ENCODE measurements at places on chromosomes 4 and X.
A peak's percentile ranks its signal among the peaks of the same experiment; 100 is the strongest.

- H3K27ac ChIP-seq: no peak overlapping the region
- no peaks in the 10 kb centered on the region for H3K36me3 ChIP-seq
- peak; percentile 87 for DNase-seq
- H3K4me3 ChIP-seq: no peak overlapping the region
These were observed 139.9 kb upstream of the USP9X start for GRCh38 chrX:40945361-40945713.

DNA sequence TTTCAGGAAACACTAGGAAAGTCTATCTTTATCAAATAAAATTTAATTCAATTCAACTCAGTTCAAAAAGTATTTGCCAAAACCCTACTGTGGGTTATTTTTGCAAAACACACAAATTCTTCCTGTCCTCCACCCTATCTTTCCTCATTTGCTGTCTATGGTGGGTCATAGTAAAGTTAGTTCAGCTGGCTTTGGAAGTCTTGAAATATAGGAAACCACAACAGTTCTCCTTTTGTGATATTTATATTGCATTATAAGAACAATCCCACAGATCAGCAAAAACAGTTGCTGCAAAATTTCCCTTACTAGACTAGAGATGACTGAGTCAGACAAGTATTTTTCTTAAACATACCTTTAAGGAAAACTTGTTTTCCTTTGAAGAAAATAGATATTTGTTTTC, 22.2 kb downstream of the CYBB start:
- no peak overlapping the region for H3K4me3 ChIP-seq
- H3K4me1 ChIP-seq: no peaks in the 10 kb centered on the region
- DNase-seq: no peak
- H3K27ac ChIP-seq: no peak overlapping the region
- H3K27me3 ChIP-seq: no peaks in the 10 kb centered on the region

- DNase-seq: no peak
- no peak overlapping the region for H3K4me3 ChIP-seq
- no peaks in the 10 kb centered on the region for H3K27me3 ChIP-seq
- H3K27ac ChIP-seq: no peak overlapping the region
- no peaks in the 10 kb centered on the region for H3K4me1 ChIP-seq
- no peaks in the 10 kb centered on the region for H3K36me3 ChIP-seq
These were observed 81.9 kb upstream of the HUWE1 start for GRCh38 chrX:53768451-53768850.

- no peaks in the 10 kb centered on the region for H3K36me3 ChIP-seq
- DNase-seq: peak; percentile 66
- no peaks in the 10 kb centered on the region for H3K4me1 ChIP-seq
- H3K27ac ChIP-seq: no peak overlapping the region
These were observed 82.4 kb downstream of the MTNR1A start for GRCh38 chr4:186472948-186473347.

DNA sequence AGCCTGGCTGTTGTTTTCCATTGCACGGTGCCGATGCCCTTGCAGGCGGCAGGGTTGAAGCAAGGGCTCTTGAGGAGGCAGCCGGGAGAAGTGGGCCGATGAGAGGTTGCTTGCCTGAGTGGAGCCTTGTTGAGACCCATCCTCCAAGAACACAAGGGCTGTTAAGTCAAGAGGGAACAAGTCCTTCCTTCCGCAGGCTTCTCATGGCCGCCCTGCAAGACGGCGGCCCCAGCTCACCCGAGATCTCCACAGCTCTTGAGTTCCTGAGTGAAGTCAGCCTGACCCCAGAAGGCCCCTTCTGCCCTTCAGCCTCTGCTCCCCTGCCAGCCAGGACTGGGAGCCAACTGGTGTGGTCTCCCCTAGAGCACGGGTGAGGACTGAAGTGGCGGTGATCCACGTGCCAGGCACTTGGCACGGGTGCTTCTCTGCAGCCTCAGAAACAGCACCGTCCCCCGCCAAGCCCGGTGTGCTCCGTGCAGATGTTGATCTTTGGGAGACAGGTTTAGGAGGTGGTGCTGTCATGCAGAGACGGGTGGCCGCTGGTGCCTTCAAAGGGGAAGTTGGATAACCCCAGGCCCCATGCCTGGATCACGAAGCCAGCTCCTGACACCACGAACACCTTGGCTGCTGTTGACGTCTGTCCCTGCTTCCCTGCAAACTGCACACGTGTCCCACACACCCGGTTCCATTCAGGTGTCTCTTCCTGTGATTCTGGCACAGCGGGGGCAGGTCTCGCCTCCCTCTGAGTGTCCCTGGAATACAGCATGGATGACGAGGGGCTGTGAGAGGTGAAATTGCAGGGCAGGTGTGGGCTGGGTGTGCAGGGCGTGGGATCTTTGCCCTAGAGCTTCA, 164.4 kb upstream of the PSAPL1 start:
- no peak overlapping the region for H3K27ac ChIP-seq
- no peaks in the 10 kb centered on the region for H3K27me3 ChIP-seq
- no peak overlapping the region for H3K4me3 ChIP-seq

DNA sequence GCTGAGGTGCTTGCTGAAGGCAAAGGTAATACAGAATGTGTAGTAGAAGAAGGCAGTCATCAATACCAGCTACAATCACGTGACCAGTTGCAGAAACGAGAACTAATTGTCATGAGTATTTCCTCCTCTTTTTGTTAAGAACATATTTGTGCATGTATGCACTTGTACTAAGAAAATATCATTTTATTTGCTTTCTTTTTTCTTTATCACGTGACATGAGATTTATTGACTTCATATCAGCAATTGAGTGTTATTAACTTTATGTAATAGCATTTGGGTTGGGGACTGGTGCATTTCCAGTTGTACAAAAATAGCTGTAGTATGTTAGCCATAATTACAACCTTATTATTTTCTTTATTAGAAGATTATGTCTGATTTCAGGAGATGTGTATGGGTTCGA, 90.0 kb downstream of the MAGEE1 start:
- no peaks in the 10 kb centered on the region for H3K4me1 ChIP-seq
- no peak overlapping the region for H3K27ac ChIP-seq
- no peaks in the 10 kb centered on the region for H3K36me3 ChIP-seq
- DNase-seq: no peak
- H3K27me3 ChIP-seq: no peaks in the 10 kb centered on the region
- no peak overlapping the region for H3K4me3 ChIP-seq

DNA sequence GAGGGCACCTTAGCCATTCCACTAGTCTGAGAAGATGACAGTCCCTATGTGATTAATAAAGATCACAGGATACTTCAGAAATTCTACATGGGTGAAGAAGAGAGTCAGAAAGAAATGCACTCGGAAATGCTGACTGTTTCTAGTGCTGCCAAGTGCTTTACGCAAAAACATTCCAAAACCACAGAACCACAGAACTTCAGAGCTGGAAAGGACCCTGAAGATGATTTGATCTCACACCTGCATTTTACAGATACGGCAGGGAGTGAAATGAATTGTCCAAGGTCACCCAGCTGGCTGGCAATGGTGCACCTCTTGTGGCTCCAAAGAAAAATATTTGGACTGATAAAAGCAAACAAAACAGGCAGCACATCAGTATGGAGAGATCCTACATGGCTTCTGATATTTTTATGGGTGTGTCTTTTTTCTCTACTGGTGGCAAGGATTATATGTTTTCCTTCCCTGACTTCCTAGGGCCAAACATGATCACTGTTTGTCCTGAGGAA, 115.9 kb downstream of the MAML3 start:
- no peaks in the 10 kb centered on the region for H3K27me3 ChIP-seq
- peak; percentile 90 for DNase-seq
- H3K4me3 ChIP-seq: no peak overlapping the region
- no peaks in the 10 kb centered on the region for H3K36me3 ChIP-seq
- H3K4me1 ChIP-seq: peaks cover 6% of the 10 kb centered on the region

DNA sequence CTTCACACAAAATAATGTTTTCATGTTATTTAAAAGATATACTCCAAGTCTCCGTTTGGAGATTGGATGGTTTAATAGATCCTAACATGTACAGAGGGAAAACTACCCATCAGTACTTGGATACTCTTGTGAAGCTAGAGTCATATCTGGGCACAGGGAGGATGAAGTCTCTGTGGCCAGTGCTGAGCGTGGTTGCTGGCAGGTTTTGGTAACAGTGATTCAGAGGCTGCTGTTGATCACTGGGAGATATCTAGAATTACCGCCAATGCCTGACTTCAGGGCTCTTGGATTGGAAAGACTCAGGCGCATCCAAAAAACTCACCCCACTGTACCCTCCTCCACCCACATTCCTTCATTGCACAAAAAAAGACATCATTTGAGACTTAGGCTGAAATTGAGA, 107.2 kb upstream of the PGRMC2 start:
- H3K27ac ChIP-seq: no peak overlapping the region
- H3K27me3 ChIP-seq: no peaks in the 10 kb centered on the region
- peaks cover 3% of the 10 kb centered on the region for H3K4me1 ChIP-seq
- peak; percentile 80 for DNase-seq
- no peaks in the 10 kb centered on the region for H3K36me3 ChIP-seq

DNA sequence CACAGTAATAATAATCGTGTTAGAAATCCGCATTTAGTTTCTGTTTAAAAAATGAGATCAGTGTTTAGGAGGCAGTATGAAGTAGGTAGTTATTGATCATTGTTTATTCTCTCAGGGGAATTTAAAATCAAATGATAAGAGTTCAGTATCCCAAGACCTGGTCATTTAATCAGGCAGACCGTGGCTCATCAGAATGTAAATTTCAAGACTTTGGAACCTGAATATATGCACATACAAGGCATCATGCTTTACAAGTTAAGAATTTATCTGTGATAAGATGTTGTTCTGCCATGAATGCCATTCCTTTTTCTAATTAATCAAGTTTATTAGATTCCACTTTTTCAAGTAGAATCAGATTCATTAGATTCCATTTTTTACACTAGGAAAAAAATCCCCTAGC, 133.5 kb upstream of the MAOA start:
- no peak for DNase-seq
- H3K36me3 ChIP-seq: no peaks in the 10 kb centered on the region
- no peaks in the 10 kb centered on the region for H3K27me3 ChIP-seq
- no peaks in the 10 kb centered on the region for H3K4me1 ChIP-seq
- H3K4me3 ChIP-seq: no peak overlapping the region
- H3K27ac ChIP-seq: no peak overlapping the region

DNA sequence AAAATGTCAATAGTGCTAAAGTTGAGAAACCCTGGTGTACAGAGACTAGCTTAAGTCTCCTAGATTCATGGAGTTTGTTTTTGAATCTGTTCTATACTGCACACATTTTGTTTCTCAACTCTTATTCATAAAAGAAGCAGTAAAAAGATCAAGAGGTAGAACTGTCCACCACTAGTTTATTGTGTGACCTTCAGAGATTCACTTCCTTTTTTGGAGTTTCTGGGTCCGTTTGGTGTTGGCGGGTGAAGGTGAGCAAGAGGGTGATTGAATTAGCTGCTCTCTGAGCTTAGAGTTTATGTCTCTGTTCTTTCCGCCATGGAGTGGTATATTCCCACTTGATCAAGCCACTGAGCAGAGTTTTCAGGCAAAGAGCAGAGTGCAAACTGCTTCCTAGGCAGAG, 21.4 kb upstream of the PLAC1 start:
- no peaks in the 10 kb centered on the region for H3K27me3 ChIP-seq
- DNase-seq: no peak
- H3K36me3 ChIP-seq: no peaks in the 10 kb centered on the region
- H3K4me1 ChIP-seq: peaks cover 4% of the 10 kb centered on the region
- no peak overlapping the region for H3K27ac ChIP-seq

- no peak overlapping the region for H3K27ac ChIP-seq
- no peaks in the 10 kb centered on the region for H3K27me3 ChIP-seq
- H3K36me3 ChIP-seq: no peaks in the 10 kb centered on the region
These were observed 47.2 kb downstream of the GYG2 start for GRCh38 chrX:2875798-2876399.

- H3K27ac ChIP-seq: no peak overlapping the region
- H3K4me1 ChIP-seq: no peaks in the 10 kb centered on the region
- H3K27me3 ChIP-seq: no peaks in the 10 kb centered on the region
- DNase-seq: peak; percentile 13
These were observed 46.4 kb downstream of the PTPN13 start for GRCh38 chr4:86640469-86640868.

DNA sequence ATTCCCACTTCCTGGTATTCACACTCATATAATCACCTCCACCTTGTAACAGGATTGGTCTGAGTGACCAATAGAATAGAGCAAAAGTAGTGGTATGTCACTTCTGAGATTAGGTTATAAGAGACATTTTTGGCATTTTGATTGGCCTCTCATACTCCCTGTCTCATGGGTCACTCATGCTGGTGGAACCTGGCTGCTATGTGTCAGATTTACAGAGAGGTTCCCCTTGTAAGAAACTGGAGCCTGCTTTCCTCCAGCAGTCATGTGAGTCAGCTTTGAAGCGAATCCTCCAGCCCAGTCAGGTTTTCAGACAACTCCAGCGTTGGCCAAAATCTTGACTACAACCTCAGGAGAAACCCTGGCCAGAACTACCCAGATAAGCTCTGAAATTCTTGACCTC, 2.6 kb upstream of the OTUD4 start:
- H3K36me3 ChIP-seq: no peaks in the 10 kb centered on the region
- DNase-seq: no peak
- H3K4me1 ChIP-seq: no peaks in the 10 kb centered on the region
- no peak overlapping the region for H3K4me3 ChIP-seq

DNA sequence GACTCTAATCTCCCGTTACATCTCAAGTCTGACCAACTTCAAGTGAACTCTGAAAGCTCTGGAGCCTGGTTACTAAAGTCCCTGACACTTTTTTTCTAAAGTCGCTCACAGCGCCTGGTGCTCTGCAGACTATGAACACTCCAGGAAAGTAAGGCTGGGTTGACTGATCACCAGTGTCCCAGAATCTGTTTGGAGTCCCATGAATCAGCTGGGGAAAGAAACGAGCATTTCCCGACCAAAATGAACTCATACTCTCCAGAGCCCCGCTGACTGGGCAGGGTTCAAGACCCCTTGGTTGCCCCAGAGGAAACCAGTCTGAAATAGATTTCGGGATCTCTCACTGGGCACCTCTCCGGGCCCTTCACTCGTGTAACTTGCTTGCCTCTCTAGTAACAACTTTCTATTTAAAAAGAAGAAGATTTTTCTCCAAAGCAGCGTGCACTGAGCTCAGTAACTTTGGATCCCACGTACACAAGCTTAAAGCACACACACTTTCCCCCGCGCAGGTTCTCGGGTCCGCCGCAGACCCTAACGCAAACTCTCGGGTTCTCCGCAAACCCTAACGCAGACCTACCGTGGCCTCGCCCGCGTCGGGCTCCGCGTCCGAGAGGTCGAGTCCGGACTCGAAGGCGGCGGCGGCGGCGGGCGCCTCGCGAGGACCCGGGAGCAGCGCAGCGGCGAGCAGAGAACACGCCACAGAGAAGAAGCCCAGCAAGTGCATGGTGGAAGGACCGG, 964 bp downstream of the VEGFC start:
- no peaks in the 10 kb centered on the region for H3K27me3 ChIP-seq
- H3K4me1 ChIP-seq: peaks cover 9% of the 10 kb centered on the region
- H3K27ac ChIP-seq: peak overlapping the region; percentile 96
- DNase-seq: peak; percentile 75

GRCh38 chr4:100348473-100348872, 158.2 kb upstream of the DDIT4L start:
- H3K27me3 ChIP-seq: no peaks in the 10 kb centered on the region
- H3K4me3 ChIP-seq: no peak overlapping the region
- H3K27ac ChIP-seq: no peak overlapping the region

- DNase-seq: no peak
- no peak overlapping the region for H3K27ac ChIP-seq
- H3K4me1 ChIP-seq: no peaks in the 10 kb centered on the region
These were observed 61.6 kb downstream of the KIT start for GRCh38 chr4:54719378-54719777.
